Stimulated activated CD8-positive, alpha-beta memory T cell treated with anti-CD3 and anti-CD28 coated beads, Interleukin-15, amount 100 ng/mL, for 24 hours (primary cell): ENCODE measurements at places on chromosomes 2 and 18.

GRCh38 chr2:36650031-36650829, 46.3 kb upstream of the VIT start:
- no peak for DNase-seq

GRCh38 chr18:75782204-75782603, 354.7 kb upstream of the SMIM21 start:
- DNase-seq = no peak

DNA sequence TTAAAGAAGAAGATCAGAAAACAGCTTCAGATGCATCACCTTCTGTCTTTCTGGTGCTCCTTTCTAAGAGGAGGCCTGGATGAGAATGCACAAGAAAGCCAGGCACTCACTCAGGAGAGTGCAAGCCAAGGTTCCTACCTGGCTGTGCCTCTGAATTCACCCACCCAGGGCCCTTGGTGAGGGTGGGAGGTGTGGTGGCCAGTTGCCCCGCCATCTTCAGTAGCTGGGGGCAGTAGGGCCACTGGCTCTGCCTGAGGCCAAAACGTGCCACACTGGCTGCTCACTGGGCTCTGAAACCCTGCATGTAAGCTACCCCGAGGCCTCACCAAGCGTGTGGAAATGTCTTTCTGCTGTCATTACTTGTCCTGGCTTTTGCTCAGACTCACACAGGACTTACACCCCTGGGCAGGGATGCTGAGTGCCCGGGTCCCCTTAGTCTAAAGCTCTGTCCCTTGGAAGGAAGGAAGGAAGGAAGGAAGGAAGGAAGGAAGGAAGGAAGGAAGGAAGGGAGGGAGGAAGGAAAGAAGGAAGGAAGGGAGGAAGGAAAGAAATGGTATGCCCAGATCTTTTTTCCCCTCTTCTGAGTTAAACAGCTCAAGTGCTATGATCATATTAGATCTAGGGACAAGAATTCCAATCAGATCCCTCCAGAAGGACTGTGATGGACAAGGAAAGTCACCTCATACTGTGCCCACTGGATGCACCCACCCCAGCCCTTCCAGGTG, 8.5 kb upstream of the LBH start:
- no peak for DNase-seq

GRCh38 chr18:63844254-63844653, 43.3 kb upstream of the SERPINB2 start:
- no peak for DNase-seq

DNA sequence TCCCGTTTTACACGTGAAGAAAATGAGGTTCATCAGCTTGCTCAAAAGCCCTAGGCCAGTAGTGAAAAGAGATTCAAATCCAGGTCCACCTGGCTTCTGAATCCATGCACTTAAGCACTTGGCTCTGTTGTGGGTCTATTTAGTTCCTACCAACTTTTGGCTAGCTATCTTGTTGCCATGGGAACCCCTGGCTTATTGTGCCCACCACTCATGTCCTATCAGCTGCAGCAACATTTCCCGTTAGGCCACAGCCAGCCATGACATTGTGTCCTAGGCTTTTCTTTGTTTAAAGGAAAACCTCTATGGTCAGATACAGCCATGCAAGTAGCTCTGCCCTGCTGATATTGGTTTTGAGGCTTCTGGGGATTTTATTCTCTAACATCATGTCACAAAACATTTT, 49.8 kb downstream of the PLEK start:
- DNase-seq = no peak

DNA sequence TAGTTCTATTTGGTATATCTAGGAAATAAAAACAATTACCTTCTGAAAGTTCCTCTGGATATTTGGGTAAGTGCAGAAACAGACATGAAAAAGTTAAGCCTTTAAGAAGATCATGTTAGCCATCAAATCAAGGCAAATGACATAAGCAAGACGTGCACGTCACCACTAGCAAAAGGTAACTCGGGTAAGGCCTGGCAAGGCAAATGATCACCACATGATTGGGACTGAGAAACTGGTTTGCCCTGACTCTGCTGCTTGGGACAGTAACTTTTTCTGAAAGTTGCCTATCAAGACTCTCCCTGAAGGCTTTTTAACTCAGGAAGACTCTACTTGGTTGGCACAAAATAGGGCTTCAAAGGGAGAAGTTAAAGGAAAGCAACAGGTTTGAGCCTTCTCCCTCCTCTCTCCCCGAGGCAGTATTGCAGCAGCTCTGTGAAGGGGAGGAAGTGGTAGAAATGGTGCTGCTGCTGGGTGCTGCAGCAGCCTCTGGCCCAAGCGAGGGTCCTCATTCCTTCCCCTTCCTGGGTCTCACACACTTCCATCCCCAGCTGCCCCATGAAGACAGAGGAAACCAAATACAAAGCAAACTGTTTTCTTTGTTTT, 17.1 kb upstream of the TMEM237 start:
- no peak for DNase-seq

DNA sequence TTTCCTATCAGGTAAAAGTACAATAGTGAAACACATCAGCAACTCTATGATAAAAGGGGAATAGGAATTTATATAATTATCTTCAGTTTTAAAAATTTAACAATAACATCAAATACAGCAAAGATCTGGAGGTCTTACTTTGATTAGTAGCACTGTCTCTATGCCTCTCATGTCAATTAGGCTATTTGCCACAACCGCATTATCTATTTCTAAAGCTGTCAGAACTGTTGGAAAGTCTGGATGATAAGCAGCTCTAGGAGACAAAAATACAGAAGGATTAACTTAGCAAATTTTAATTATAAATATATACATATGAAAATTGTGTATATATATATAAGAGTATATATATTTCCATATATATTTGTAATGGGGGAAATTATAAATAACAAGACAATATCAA, 45.1 kb downstream of the SMC6 start:
- no peak for DNase-seq

DNA sequence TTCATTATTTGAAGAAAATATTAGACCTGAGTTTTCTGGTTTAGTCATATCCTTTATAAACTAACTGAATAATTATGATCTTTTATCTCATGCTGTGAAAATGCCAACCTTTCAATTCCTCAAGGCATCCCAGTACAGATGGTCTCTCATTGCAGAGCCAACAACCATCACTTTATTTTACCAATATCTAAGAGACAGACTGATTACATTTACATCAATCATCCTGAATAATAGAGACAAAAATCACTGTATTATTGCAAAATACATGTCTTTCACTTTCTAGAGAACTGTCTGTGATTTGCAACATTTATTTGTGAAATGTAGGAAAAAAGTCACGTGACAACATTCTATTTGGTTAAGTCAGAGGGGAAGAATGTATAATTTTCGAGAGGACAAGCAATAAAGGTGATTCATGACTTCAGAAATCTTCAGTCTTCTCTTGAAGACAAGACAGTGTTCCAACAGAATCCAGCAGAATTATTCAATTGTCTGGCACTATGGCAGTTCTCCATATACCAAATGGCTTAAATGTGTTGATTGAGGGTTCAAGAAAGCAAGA, 503.6 kb upstream of the SYT4 start:
- no peak for DNase-seq

GRCh38 chr2:233476063-233476410, 90.5 kb downstream of the USP40 start:
- no peak for DNase-seq

DNA sequence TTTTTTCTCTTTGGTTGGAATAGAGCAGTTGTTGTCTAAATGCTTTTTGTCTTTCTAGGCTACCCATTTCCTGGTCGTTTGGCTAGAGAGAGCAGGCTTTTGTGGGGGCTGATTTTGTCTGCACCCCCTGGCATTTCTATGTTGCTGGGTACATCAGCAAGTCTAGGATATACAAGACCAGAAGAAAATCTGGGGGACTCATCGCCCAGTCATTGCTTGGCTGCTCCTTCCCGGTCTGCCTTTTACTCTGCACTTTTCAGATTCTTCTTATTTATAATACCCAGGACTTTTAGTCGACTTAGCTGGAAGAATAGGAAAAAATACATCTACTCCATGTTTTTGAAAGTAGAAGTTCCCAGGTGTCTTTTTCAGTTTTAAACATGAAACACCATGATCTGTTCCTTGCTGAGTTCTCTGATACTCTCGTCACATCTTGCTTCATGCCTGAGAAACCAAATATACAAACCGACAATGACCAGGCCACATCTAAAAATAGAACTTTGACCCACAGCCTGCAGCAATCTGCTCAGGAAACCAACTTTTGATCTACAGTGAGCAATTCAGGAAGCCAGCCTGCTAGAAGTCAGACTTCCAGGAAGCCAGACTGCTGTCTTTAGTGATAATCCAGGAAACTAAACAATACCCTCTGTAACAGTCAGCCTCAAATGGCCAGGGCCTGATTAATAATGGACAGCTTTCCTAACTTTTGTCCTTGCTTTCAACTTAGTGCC, 163.8 kb upstream of the MEX3C start:
- DNase-seq = no peak
